ENCODE measurements at places on chromosomes 5 and 9. TPM values are rescaled to one million over a fixed set of nuclear protein-coding genes. Genes with fewer than 3 reads are reported as not detected.

DNA sequence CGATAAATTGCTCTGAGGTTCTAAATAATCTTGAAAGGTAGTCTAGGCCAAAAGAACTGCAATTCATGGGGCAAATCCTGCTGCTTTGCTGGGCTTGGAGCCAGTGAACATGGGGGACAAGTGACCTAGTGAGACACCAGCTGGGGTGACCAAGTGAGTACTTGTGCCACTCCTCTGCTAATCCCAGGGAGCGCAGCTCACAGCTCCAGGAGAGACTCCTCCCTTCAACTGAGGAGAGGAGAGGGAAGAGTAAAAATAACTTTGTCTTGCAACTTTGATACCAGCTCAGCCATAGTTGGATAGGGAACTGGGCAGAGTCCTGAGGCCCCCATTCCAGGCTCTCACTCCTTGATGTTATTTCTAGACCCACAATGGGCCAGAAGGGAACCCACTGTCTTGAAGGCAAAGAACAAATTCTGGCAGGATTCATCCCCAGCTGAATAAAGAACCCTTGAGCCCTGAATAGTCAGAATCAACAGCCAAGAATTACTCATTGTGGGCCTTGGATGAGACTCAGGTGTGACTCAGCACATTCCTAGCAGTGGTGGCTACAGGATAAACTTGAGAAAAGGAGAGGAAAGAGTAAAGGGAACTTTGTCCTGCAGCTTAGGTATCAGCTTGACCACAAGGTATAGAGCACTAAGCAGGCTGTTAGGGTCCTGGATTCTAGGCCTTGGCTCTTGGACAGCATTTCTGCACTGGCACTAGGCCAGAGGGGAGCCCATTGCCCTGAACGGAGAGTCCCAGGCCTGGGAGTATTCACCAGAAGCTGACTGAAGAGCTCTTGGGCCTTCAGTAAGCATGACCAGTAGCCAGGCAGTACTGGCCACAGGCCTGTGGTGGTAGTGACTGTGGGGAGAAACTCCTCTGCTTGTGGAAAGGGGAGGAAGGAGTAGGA is 288.3 kb upstream of the CDH18 start:
- no peaks in the 10 kb centered on the region for H3K27me3 ChIP-seq
- no peak overlapping the region for H3K4me3 ChIP-seq
- DNase-seq = peak; percentile 9

GRCh38 chr5:145230781-145231180 is 604.4 kb downstream of the PRELID2 start:
- H3K4me3 ChIP-seq = no peak overlapping the region
- no peaks in the 10 kb centered on the region for H3K27me3 ChIP-seq
- H3K27ac ChIP-seq = no peak overlapping the region
- DNase-seq = no peak
- H3K36me3 ChIP-seq = no peaks in the 10 kb centered on the region
- no peaks in the 10 kb centered on the region for H3K4me1 ChIP-seq

GRCh38 chr9:98215821-98216220 is 23.4 kb upstream of the CORO2A start:
- H3K27ac ChIP-seq = peak overlapping the region; percentile 47
- no peak for DNase-seq
- no peak overlapping the region for H3K4me3 ChIP-seq
- peaks cover 56% of the 10 kb centered on the region for H3K36me3 ChIP-seq

- no peak overlapping the region for H3K4me3 ChIP-seq
- no peaks in the 10 kb centered on the region for H3K4me1 ChIP-seq
- no peak for DNase-seq
- no peak overlapping the region for H3K27ac ChIP-seq
Observed at GRCh38 chr9:38108326-38108725, 39.3 kb upstream of the SHB start.

- DNase-seq = no peak
- H3K4me3 ChIP-seq = no peak overlapping the region
- no peak overlapping the region for H3K27ac ChIP-seq
- no peaks in the 10 kb centered on the region for H3K36me3 ChIP-seq
- no peaks in the 10 kb centered on the region for H3K4me1 ChIP-seq
- H3K27me3 ChIP-seq = no peaks in the 10 kb centered on the region
Observed at GRCh38 chr5:106780355-106780754, 890.4 kb downstream of the EFNA5 start.

Gene PCDHA9
- 0.01 TPM for polyA plus RNA-seq

Gene PTGS1
- 4.5 TPM for polyA plus RNA-seq

Gene TMEM171
- polyA plus RNA-seq = 10.3 TPM

Gene SHOC1
- 0.01 TPM for polyA plus RNA-seq
